ENCODE measurements at places on chromosomes 12 and 14.

GRCh38 chr12:50062728-50063460 lies 5.5 kb downstream of the ASIC1 start:
- no peak for DNase-seq

GRCh38 chr14:74949191-74949601 lies 6.2 kb downstream of the PGF start:
- DNase-seq, result no peak

DNA sequence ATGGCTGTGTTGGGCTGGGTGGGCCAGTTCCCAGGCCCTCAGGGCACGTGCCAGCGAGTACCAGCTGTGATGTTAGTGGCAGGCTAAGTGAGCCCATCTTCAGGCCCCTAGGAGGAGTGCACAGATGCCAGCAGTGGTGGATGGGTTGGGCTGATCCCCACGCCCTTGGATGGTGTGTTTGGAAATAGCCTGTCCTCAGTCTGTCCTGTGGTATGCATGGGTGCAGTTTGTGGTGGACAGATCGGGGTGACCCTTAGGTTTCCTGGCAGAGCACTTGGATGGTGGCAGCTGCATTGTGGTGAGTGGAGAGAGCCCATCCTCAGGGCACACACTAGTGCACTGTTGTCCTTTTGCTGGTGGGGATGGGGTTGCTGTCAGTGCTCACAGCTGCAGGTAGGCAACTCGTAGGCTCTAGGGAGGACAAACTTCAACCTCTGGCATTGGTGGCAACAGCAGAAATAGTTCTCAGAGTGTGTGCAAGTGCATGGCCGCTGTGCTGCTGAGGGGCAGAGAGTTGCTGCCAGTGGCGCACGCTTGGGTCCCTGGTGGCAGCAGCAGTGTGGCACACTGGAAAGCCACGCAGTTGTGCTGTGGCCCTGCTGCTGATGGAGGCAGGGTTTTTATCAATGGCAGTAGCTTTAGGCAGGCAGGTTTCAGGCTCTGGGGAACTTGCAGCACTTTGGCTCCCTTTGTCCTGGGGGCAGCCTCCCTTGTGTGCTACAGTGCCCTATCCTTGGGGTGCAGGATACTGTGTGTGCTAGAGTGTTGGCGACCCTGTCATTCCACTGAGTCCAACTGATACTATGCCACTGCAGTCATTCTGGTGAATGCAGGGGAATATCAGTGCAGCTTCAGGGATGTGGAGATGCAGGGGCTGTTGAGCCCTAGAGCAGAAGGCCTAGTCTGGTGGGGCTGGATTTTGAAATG lies 65.5 kb downstream of the FBXO33 start:
- DNase-seq, result no peak

GRCh38 chr12:7503686-7504415 lies at the start of gene CD163:
Gene CD163 (minus strand): TSS chr12:7503777. CDS start chr12:7503690, 87 bp downstream.
- DNase-seq, result no peak

- DNase-seq, result no peak
Measured at GRCh38 chr12:110105986-110106385, 18.2 kb upstream of the IFT81 start.

GRCh38 chr12:39935275-39935674 lies 170.6 kb downstream of the SLC2A13 start:
- DNase-seq, result no peak

- DNase-seq, result no peak
Measured at GRCh38 chr14:60272177-60272576, 23.2 kb downstream of the PPM1A start.

GRCh38 chr12:11014234-11014633 lies 8.2 kb downstream of the TAS2R19 start:
- DNase-seq, result no peak

- DNase-seq, result no peak
Measured at GRCh38 chr12:31631809-31632208, 27.7 kb upstream of the ETFBKMT start.

All from HEK293T (cell line).